ENCODE measurements at places on chromosomes 5 and 9.

DNA sequence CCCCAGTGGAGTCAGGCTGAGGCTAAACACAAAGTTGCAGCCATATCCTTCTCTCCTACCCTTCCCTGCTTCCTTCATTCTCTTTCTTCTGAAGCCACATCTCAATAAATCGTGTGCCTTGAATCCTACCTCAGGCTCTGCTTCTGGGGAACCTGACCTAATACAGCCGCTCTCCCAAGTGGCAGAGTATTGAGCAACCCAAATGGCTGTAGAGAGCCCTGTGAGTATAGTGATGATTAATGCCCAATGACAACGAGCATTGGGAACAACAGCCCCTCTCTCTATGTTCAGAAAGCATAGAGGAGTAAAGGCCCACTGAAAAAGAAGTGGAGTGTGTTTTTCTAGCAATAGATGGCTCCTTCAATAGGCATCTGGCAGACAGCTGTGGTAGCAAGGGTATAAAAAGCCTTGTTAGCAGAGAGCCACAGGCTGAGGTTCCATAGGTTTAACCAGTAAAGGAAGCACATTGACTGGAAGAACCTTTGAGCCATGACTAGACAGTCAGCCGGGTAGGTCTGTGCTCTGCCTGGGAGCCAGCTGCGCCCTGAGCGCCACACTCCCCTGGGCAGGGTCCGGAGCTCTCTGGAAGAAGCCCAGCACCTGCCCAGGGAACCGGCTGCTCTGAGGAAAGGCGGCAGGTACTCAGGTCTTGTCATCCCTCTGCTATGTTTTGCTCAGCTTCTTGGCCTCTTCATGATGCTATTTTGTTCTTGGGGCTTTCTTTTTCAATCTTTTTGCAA is 22.6 kb upstream of the HSPA9 start:
- no peak for DNase-seq

DNA sequence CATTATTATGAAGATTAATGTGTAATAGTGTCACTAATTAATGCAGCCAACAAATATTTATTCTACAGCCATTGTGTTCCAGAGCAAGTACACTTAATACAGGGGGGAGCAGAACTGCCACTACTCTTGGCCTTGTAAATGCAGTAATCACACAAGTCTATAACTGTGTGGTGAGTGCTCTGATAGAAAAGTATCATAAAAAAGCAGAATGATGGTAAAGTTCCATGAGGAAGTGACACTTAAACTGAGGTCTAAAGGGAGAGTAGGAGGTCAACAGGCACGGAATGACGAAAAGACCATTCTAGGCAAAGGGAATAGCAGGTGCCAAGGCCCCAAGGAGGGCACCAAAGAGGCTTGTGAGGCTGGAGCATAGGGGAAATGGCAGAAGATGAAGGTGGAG is 142.9 kb downstream of the OSTF1 start:
- no peak for DNase-seq

- DNase-seq, result no peak
These were observed 19.4 kb upstream of the FCN1 start for GRCh38 chr9:134937164-134937555.

- no peak for DNase-seq
These were observed 60.2 kb downstream of the PARP8 start for GRCh38 chr5:50726475-50727148.

DNA sequence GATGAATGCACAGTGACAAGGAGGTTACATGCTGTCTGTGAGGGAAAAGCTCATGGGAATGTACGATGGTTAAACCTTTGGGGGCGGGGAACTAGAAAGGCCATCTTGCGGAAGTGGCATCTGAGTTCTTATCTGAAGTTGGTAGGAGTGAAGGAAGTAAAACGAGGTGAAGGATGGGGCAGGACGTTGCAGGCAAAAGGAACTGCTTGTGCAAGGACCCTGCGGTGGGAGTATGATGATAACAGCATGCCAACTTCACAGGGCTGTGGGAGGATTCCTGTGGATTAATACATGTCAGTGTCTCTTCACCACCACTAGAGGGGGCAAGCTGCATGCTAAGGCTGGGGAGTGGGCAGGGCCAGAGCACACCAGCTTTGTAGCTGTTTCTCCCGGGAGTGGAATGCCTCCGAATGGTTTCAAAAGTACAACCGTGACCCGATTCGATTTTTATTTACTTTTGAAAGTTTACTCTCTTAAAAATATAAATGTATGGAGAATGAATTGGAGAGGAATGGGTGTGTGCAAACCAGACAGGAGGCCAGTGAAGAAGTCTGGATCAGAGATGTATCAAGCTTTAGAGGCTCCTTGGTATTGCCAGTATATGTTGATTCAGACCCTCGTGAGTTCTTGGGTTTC is 62.5 kb downstream of the CYFIP2 start:
- DNase-seq, result no peak

- no peak for DNase-seq
These were observed 238.3 kb upstream of the EDIL3 start for GRCh38 chr5:84623019-84623418.

GRCh38 chr5:142918959-142919635 is 148.9 kb downstream of the ARHGAP26 start:
- no peak for DNase-seq

All from stimulated activated CD4-positive, alpha-beta T cell treated with anti-CD3 and anti-CD28 coated beads, Interleukin-15, amount 100 ng/mL, for 1 hour (primary cell).